ENCODE measurements at places on chromosomes 4 and X. TPM values are rescaled to one million over a fixed set of nuclear protein-coding genes. Genes with fewer than 3 reads are reported as not detected.

DNA sequence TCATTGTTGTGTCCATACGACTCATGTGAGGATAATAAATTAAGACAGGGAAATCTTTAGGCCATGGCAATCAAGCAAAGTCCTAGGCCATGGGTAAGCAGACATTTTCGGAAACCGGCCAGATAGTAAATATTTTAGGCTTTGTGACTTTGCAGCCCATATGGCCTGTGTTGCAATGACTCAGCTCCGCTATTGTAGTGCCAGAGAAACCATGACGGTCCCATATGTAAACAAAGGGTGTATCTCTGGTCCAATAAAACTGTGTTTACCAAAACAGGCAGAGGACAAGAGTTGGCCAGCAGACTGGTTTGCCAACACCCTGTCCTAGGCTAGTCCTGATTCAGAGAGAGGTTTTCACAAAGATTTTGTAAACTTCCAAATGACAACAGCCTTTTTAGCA is 5.0 kb downstream of the FAM114A1 start:
- DNase-seq, result no peak
- no peak overlapping the region for H3K4me3 ChIP-seq
- H3K27ac ChIP-seq, result no peak overlapping the region
- no peaks in the 10 kb centered on the region for H3K27me3 ChIP-seq
- no peaks in the 10 kb centered on the region for H3K36me3 ChIP-seq
- peaks cover 4% of the 10 kb centered on the region for H3K4me1 ChIP-seq

GRCh38 chr4:169956091-169956843 is 69.9 kb downstream of the MFAP3L start:
- DNase-seq, result no peak
- H3K4me1 ChIP-seq, result no peaks in the 10 kb centered on the region
- H3K36me3 ChIP-seq, result no peaks in the 10 kb centered on the region
- no peak overlapping the region for H3K27ac ChIP-seq

- H3K27me3 ChIP-seq, result no peaks in the 10 kb centered on the region
- H3K36me3 ChIP-seq, result no peaks in the 10 kb centered on the region
- H3K4me1 ChIP-seq, result no peaks in the 10 kb centered on the region
- H3K27ac ChIP-seq, result no peak overlapping the region
- no peak for DNase-seq
These were observed 1012.1 kb upstream of the SLIT2 start for GRCh38 chr4:19239565-19239964.

DNA sequence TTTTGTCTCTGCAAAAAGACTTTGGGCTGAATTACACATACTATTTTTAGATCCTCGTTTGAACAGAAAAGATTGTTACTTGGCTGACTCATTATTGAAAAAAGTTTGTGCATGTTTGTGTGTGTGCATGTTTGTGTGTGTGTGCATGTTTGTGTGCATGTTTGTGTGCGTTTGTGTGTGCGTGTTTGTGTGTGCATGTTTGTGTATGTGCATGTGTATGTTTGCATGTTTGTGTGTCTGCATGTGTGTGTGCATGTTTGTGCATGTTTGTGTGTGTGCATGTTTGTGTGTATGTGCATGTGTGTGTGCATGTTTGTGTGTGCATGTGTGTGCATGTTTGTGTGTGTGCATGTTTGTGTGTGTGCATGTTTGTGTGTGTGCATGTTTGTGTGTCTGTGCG is 201.1 kb upstream of the FAT1 start:
- H3K27ac ChIP-seq, result no peak overlapping the region
- no peaks in the 10 kb centered on the region for H3K36me3 ChIP-seq
- no peaks in the 10 kb centered on the region for H3K4me1 ChIP-seq
- no peak for DNase-seq
- no peaks in the 10 kb centered on the region for H3K27me3 ChIP-seq

The POLN gene
- total RNA-seq, result 5.5 TPM

Data from uterus (tissue), 4 donors.